ENCODE measurements at places on chromosomes 1 and 21.

GRCh38 chr21:42613756-42614155 is 39.7 kb upstream of the PDE9A start:
- no peak for DNase-seq

DNA sequence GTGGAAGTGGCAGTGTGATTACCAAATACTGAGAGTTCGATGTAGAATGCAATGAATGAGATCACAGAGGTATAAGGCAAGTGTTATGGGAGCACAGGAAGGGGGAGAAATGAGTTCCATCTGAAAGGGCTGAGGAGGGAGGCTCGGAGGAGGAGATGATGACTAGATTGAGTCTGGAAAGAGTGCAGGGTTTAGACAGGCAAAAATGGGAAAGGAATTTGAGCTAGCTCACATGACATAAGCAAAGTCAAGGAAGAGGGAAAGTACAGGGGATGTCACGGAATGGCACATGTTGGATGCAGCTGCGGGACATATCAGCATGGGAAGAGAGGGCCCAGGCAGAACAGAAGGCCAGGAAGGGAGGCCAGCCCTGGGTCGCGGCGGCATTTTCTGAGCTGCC is 132.7 kb downstream of the RUNX1 start:
- no peak for DNase-seq

- DNase-seq, result no peak
Observed at GRCh38 chr1:54212872-54213271, 12.9 kb downstream of the MRPL37 start.

GRCh38 chr1:111412839-111413238 is 14.7 kb downstream of the OVGP1 start:
- no peak for DNase-seq

DNA sequence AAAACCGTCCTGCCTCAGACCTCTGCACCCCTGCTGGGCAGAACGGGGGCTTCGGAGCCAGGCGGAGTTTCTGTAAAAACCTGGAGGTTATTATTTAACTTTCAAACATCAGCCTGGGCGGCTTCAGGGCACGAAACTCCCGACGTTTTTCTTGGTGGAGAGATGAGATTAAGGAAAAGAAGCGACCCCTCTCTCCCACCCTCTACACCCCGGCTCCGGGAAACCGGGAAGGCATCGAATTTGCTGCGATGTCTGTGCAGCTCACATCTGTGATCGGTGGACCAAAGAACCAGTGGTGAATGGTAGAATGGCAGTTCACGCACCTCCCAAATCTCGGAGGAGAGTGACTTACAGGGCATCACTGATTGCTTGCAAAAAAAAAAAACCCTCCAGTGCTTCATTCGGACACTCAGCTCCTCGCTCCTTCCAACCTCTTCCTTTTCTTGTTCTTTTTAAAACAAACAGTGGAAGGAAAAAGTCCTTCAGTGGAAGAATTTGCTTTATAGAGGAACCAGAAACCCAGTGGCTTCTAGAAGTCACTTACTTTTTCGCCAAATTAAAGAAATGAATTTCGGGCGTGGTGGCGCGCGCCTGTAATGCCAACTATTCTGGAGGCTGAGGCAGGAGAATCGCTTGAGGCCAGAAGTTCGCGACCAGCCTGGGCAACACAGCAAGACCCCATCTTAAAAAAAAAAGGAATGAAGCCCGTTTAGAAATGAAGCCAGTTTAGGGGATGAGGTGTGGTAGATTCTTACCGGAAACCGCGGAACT is 884 bp downstream of the PHACTR4 start:
- no peak for DNase-seq

DNA sequence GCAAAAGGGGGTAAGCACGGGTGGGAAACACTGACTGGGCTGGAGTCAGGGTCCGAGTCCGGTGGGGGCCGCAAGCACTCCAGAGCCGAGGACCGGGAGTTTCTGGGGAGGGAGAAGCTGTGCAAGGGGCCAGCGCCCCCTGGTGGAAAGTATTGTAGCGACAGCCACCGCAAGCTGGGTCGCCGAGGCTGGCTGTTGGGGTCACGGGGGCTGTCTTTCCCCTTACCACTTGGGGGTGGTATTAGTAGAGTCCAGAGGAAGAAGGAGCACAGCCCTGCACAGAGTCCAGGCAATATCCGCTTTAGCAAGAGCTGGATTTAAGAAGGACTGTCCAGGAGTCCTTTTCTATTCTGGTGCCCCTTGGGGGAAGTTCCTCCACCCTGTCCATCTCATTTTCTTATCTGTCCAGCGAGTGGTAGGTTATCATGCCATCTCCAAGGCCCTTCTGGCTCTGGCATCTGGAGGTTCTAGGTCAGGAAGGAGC is 17.9 kb upstream of the ETV3 start:
- peak; percentile 68 for DNase-seq

DNA sequence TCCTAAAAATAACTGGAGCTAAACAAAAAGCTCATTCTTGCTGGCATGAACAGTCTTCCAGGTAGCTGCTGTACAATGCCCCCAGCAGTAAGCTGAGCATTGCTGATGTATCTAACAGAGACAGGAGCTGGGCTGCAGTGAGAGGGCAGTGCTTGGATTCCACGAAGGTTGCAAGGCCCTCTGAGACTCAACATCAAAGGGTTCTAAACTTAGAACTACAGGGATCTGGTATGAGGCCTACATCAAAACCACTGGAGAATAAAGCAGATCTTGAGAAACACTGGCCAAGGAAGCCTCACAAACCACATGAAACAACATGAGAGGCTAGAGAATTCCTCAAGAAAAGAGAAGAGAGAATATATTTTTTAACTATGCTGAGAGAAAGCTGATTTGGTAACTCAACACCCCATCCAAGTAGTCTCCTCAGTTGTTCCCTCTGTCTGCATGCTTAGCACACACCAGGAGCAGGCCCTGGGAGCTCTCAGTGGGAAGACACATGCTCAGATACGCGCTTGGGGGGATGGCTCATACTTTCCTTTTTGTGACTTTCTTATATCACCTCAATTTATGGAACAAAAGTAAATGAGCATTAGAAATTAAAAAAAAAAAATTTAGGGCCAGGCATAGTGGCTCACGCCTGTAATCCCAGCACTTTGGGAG is 27.7 kb downstream of the DSTYK start:
- DNase-seq, result no peak

DNA sequence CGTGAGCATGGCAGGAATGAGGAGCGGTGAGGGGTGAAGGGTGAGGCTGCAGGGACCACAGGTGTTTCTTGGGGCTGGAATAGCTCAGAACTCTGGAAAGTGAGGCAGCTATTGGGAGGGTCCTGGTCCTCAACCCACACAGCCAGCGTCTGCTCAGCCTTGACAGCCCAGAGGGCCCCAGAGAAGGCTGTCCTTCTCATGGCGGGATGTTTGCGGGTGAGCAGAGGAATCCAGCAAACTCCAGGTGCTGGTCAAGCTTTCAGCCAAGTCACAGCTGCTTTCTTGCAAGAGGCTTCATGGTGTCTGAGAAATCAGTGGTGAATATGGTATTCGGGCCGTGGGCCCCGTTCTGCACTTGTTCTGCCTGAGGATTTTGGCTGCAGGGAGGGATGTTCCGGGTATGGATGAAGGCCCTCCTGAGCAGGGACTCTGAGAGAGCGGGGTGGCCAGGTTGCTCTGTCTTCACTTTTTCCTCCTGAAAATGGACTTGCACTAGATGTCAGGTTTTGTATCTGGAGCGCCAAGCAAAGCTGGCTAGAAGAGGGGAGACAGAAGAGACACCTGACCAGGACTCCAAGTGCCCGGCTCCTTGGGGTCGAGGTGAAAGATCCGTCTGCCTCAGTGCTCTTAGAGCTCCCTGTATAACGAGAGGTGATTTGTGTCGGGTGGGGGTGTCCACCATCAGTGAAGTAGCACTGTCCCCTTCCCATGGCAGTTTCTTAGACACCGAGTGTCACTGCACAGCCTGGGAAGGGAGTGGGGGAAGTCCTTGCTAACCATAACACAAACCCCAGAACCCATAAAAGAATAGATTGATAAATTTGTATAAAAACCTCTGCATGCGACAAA is 139.9 kb downstream of the PEX14 start:
- no peak for DNase-seq

DNA sequence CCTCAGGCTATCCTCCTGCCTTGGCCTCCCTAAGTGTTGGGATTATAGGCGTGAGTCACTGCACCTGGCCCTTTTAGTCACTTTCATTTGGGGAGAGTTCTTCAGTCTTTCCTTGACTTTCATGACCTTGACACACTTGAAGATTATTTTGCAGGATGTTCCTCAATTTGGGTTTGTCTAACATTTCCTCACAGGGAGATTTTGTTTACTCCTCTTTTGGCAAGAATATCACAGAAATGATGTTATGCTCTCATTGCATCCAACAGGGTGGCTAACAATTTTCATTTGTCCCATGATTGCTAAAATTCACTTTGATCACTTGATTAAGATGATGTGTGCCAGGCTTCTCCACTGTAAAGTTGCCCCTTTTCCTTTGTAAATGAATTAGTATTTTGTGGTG is 164.0 kb downstream of the ADSS2 start:
- DNase-seq, result no peak

DNA sequence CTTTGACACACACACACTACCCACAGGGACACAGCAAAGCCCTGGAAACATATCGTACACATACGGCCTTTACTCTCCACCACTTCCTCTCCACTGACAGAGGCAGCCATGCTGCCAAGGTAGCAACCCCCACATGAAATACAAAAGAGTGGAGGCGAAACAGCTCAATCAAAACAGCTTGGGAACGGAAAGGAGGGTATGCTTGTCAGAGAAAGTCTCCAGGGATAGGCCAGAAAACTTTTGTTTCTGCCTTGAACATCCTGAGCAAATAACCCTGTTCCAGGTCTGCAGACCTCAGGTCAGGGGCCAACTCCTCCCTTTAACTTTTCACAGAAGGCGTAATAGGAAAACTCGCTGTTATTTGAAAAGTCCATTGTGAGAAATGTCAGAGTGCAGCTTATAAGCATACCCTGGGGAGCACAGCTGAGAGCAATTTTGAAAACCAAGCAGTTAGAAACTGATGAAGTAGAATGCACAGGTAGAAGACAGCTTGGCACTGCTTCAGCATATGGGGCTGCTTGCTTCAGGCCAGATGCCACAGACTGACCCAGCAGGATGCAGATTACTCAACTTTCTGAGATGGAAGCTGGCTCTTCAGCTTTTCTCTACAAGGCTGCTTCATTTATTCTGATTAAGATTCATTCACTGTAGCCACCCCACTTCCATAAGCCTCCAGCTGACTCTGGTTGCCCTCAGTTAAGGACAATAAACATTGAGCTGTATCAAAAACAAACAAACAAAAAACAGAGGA is 18.0 kb downstream of the KIAA0319L start:
- DNase-seq, result no peak

DNA sequence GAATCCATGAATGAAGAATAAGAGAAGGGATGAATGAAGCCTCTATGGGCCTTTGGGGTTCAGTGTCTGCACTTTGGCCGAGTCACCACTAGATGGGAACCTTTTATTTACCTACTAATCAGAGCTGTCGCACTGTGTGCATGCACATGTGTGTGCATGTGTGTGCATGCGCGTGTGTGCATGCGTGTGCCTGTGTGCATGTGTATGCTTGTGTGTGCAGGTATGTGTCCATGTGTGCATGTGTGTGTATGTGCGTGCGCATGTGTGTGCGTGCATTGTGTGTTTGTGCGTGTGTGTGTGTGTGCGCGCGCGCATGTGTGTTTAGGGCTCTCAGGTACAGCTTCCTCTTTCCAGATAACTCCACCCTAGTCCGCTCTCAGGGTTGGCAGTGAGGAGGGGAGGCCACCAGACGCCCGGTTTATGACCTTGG is 20.4 kb upstream of the UBXN10 start:
- DNase-seq, result no peak

DNA sequence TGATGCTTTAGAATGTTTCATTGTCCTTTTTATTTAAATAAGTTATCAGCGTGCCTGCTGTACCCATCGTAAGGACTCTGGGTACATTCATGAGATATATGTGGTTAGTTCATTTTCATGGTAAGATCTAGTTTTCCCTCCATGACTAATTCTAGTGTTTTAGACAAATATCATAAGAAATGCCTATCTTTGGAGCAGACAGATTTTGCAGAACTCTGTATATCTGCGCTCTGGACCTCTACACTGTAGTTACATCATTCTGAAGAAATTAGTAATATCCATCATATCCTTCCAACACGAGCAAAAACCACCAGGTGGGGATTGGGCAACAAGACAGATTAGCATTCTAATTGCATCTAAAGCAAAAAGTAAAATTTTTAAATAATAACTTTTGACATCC is 499.2 kb downstream of the SETD4 start:
- DNase-seq, result no peak

- DNase-seq, result no peak
Observed at GRCh38 chr21:19276665-19277064, 873.1 kb upstream of the TMPRSS15 start.

GRCh38 chr21:45374826-45375455 is 30.0 kb upstream of the COL18A1 start:
- DNase-seq, result no peak

- DNase-seq, result no peak
Observed at GRCh38 chr21:42652527-42653230, 742 bp upstream of the PDE9A start.

- DNase-seq, result no peak
Observed at GRCh38 chr1:203122159-203122558, 5.4 kb upstream of the ADORA1 start.

DNA sequence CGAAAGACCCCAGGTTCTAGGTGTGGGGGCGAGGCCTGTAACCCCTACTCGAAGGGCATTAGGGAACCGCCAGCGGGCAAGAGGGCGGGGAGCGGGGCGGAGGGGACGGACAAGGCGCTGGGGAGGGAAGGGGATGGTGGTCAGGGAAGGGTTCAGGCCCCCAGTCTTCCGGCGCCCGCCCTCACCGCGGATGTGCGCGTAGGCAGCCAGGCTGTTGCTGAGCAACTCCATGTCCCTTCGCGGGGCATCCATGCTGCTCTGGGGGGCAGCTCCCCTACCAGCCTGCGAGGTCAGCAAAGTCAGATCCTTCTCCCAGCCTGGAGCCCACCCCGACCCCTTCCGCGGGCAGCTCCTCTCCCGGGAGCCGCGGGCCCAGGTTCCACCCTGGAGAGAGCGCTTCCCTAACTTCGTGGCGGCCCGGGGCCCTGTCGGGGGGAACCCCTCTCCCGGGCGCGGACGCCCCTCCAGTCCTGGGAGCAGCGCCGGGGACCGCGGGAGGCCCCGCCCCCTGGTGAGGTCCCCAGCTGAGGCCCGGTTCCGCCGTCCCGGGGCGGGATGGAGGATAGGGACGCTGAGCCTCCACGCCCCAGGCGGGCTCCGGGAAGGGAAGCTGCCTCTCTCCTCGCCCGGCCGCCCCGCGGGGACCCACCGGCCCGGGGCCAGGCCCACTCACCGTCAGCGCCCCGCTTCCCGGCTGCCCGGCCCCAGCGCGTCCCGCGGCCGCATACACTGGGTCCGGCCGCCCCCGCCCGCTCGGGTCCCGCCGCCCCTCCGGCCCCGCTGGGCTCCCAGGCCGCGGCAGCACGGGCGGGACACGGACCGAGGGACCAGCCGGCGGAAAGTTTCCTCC is 434 bp downstream of the EVA1B start:
- DNase-seq, result no peak

Data from activated CD4-positive, alpha-beta T cell treated with anti-CD3 and anti-CD28 coated beads, Interleukin-2, amount 50 U/mL, for 4 hours (primary cell).